Keratinocyte (primary cell): ENCODE measurements at places on chromosomes 11 and 22. TPM values are rescaled to one million over a fixed set of nuclear protein-coding genes. Genes with fewer than 3 reads are reported as not detected.

- no peak for DNase-seq
Measured at GRCh38 chr11:13720940-13721339, 52.5 kb downstream of the FAR1 start.

IFTAP gene
- 13.0 to 22.8 TPM (median 13.5 TPM) in 3 replicates for polyA plus RNA-seq

GRCh38 chr11:125956391-125957134 is 10.7 kb downstream of the VSIG10L2 start:
- DNase-seq = no peak

DNA sequence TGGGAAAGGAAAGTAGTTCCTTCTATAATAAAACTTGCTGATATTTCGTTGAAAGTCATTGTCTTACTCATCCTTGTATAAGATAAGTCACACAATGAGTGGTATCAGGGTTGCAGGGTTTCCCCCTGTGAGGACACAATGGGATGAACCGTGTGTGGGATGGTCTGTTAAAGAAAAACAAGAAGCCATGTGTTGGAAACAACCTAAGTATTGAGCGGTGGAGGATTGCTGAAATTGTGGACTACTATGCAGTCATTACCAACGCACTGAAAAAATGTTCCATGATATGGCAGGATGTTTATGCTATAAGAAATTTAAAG is 28.6 kb downstream of the PTPRJ start:
- DNase-seq = no peak

FOLH1 gene
- polyA plus RNA-seq = 0.42 to 1.0 TPM (median 0.86 TPM) in 3 replicates

GRCh38 chr11:65297026-65297672 is 17.5 kb upstream of the CDC42EP2 start:
- no peak for DNase-seq

GRCh38 chr11:32891657-32892354 is 805 bp upstream of the QSER1 start:
- DNase-seq = no peak

SLC22A12 gene
- not detected in 3 replicates for polyA plus RNA-seq

SHANK2 gene
- 0.22 to 0.57 TPM (median 0.41 TPM) in 3 replicates for polyA plus RNA-seq

DNA sequence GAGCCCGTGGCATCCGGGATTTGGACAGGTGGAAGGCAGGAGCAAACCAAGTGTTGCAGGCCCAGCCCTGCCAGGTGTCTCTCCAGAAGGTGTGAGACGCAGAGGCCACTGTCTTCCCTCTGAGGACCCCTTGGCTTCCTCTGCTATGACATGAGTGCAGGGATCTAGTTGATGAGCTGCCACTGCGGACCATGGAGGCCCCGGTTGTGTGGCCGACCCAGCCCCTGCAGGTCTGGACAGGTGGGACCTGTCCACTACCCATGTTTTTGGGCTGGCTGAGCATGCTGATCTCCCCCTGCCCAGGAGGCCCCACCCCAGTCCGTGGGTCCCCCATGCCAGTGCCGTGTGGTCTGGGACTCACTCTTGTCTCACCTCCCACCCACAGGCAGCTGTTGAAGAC is 22.9 kb downstream of the PRR5 start:
- DNase-seq = no peak
